ENCODE measurements at places on chromosomes 12 and 14. TPM values are rescaled to one million over a fixed set of nuclear protein-coding genes. Genes with fewer than 3 reads are reported as not detected.

DNA sequence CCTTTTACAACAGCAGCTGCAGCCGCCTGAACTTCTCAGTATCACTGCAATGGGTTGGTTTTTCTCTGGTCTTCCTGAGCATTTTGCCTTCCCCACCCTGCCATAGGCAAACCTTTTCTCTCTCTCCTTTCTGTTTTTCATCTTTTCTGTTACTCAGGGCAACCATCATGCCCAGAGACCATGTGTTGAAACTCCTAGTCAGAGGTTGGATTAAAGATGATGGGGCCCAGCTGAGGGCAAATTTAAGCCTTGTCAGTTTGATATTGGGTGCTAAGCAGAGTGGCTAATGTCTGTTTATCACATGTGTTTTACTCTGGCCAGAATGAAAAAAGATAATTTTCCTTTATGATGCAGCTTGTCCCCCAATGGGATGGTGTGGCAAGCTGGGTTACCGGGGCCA lies 107.9 kb upstream of the PMCH start:
- no peak for DNase-seq

GRCh38 chr14:74960736-74961135 lies 5.3 kb upstream of the PGF start:
- DNase-seq, result no peak

- no peak for DNase-seq
These were observed 1.6 kb downstream of the CTDSP2 start for GRCh38 chr12:57844709-57845477.

- DNase-seq, result no peak
These were observed 7.2 kb downstream of the CPNE8 start for GRCh38 chr12:38898001-38898684.

The ASPG gene
- not detected for total RNA-seq

DNA sequence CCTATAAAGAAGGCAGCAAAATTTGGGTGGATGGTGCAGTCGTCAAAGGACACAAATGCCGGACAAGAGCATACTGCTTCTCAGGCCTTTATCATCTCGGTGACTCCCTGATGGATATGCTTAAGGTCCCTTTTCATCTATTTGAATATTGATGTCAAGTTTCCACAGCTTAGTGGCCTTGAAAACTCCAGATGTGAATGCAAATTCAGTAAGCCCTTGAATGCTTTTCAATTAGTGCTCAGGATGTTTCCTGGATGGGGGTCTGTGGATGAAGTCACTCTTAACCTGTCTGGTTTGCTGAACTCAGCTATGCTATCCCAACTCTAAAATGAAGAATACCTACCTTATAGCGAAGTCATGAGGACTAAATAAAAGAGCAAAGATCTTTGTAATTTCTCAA lies 10.7 kb downstream of the REM2 start:
- no peak for DNase-seq

The ZC2HC1C gene
- not detected for total RNA-seq

- no peak for DNase-seq
These were observed 900.9 kb downstream of the FLRT2 start for GRCh38 chr14:86430853-86431252.

DNA sequence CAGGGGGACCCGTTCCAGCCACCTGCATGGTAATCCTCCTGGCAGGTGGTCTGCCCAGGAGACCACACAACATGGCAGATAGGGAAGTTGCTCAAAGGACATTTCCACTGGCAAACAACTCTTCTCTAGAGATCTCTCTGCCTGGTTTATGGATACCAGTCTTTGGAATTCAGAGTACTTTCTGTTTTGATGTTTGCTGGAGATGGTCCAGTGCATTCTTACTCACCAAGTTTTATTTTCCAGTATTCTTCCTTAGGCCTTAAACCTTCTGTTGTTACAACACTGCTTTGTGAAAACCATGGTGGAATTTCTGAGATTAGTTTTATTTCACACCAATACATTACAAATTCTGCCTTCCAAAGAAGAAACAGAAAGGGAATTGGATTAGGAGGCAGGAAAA lies 428.3 kb downstream of the FUT8 start:
- no peak for DNase-seq

DNA sequence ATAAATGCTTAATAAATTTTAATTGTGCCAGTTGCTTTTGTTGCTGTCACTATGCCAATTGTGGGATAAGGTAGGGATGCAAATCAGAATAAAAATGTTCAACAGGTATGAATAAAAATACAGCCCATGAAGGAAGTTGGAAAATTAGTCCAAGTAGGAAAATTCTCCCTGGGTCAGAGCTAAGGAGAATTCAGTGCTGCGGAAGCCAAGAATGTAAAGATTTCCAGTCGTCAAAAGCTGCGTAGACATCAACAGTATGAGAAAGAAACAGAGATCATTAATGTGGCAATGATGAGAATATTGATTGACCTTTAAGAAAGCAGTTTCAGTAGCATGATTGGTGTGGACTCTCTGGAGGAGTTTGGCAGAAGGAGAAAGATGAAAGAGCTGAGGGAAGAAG lies 87.9 kb downstream of the PLEKHA5 start:
- no peak for DNase-seq

The IGFBP6 gene
- total RNA-seq, result not detected

DNA sequence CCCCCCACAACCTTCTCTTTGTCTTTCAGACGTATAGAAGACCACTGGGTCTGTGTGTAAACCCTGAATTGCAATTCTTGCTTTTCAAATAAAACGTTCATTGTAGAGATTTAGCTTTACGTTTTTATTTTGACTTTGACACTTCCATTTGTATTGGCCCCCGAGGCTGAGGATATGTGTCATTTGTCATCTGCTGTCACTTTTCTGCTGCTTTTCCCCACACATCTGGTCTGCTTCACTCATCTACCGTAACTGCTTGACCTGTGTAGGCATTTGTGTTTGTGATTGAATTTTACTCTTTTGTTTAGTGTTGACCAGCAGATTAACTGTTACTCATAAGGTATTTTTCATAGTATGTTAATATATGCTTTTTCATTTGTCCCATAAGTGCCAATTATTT lies 157.2 kb upstream of the SYT10 start:
- no peak for DNase-seq

DNA sequence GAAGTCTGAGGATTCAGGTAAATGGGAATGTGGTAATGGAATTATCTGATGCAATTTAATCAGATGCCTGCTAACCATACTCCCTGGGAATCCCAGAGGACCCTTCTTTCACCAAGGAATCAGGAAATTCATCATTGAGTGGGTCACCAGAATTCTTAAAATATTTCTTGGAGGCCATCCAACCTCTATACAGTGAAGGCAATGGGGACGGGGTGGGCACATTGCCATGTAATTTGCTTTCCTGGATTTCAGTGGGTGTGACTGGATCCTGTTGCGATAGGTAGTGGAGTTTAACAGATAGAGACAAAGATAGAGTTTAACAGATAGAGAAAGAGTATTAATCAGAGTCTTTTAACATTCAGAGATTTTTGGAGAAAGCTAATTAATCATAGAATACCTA lies 394.4 kb downstream of the DAD1 start:
- no peak for DNase-seq

The TRIM9 gene
- total RNA-seq, result 0.97 TPM

The RAB15 gene
- 5.1 TPM for total RNA-seq

- no peak for DNase-seq
These were observed 120.9 kb downstream of the TMTC1 start for GRCh38 chr12:29662734-29663323.

DNA sequence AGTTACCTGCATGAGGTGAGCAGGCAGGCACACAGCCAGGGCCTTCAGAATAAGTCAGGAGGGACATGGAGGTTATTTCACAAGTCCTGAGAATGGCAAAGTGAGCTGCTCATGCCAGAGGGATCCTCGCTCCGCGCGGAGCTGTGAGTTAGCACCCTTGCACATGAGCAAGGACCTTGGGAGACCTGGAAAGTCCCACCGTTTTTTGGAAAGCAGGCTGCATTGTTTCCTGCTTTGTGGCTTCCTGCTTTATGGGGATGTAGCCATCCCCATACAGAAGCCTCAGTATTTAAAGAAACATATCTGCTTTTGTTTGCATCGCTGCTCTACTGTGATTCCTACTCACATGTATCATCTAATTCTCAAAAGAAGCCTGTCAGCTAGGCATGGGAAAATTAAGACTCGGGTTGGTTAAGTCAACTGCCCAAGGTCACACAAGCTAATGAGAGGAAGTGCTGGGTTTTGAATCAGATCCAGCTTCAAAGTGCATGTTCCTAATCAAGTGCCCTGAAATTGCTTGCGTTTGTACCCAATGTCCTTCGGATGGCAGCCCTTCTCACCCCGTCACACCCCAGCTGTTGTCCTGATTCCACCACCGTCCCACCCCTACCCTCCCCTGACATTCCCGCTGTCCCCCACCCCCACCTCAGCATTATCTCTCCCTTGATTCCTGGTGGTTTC lies 106.2 kb downstream of the CRACR2A start:
- no peak for DNase-seq

The SERPINA5 gene
- not detected for total RNA-seq

- no peak for DNase-seq
These were observed 193.3 kb downstream of the DPF3 start for GRCh38 chr14:72700338-72701236.

DNA sequence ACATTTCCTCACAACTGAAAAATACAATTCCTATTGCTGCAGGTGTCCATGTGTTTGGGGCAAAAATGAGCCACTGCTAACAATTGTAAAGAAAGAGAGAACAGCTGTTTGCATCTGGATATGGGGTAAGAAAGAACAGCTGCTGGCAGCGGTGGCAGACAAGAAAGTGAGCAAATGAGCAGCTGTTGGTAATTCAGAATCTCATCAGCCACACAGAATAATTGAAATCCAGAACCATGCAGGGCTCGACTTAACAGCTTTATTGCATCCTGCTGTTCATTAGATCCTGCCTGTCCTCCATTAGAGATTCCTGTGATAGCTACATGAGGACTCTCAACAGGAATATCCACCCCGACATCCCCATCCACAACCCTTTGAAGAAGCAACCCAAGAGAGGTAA lies 62.5 kb upstream of the TSPAN8 start:
- DNase-seq, result no peak

DNA sequence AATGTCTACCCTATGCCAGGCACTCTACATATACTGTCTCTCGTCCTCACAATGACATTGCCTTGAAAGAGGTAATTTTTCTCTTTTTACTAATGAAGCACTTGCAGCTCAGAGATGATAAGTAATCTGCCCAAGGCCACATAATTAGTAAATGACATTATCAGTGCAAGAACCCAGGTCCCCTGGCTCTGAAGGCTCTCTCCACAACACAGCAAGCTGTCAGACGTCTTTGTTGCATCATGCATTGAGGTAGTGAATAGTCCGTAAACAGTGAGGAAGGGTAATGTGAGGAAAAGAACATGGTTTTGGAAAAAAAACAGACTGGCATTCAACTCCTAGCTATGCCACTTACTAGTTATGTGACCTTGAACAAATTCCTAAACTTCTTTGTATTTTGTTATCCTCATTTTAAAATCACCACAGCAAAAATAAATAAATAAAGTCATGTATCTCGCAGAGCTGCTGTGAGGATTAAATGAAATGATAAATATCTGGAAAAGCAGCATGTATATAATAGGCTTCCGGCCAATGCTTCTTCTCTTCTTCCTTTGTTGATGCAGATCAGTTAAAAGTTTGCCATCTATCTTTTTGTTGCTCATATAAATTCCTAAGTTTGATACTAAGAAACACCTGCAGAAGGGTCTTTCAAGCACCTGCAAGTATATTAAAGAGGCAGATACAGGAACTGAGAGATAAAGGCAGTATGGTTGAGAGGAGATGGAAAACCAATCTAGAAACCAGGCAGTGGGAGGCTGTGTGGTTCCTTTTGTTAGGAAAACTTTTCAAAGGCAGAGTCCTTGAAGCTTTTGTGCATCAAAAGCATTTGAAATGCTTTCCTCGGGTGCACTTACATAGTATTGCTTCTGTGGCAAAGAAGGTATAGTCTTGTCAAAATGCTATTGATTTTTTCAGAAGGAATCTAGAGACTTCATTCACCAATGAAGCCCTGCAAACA lies 82.8 kb downstream of the BTG1 start:
- DNase-seq, result no peak

- DNase-seq, result no peak
These were observed 4.6 kb downstream of the MARCHF9 start for GRCh38 chr12:57759360-57759980.

GRCh38 chr12:94534774-94535509 lies 75.3 kb upstream of the CEP83 start:
- DNase-seq, result no peak

The PDZRN4 gene
- not detected for total RNA-seq

DNA sequence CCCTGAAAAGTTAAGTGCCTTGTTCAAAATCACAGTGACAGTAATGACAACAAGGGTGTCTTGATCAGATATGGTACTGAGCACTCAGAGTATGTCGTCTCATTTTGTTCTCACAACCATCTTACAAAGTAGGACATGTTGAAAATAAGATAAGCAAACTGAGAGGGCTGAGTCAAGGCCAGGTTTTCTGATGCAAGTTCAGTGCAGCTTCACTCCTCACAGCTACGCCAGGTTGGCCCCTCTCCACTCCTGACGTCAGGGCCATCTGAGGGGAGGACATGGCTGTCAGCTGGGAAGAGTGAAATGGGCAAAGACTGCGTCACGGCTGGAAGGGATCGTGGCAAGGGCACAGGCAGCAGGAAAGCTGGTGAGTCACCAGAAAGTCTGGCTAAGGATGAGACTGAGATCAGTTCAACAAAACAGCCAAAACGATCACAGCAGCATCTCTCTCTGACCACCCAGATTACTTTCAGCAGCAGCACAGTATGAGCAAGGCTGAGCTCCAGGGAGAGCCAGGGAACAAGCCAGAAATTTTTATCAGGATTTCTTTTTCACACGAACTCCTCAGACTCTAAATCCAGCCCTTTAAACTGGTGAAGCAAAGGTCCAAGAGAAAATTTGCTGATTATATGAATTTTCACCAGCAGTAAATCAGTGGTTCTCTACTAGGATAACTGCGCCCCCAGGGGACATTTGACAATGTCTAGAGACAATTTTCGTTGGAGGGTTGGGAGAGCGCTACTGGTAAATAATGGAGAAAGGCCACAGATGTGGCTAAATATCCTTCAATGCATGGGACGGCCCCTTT lies 297.9 kb upstream of the AMIGO2 start:
- DNase-seq, result no peak

DNA sequence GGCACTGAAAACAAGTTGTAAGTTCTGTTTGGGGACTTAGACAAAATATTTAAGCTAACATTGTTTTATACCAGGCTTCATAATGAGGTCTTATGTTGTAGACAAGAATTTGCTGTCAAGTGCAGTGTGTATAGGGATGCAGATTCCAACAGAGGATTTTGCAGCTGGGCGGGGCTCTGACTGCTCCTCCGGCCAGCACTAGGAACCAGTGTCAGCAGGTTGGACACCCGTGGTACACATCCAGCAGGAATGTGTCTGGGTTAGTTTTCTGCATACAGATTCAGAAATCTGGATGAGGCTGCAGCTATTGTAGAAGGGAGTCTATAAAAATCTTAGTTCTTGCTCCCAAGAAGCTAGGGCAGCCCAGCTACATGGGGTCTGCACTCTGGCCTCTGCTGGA lies 194.3 kb upstream of the RBM19 start:
- DNase-seq, result no peak
